Activated CD8-positive, alpha-beta memory T cell treated with anti-CD3 and anti-CD28 coated beads for 1 hour (primary cell): ENCODE measurements at places on chromosomes 12 and 14.

- no peak for DNase-seq
These were observed 187.0 kb downstream of the SPTSSA start for GRCh38 chr14:34275078-34275477.

DNA sequence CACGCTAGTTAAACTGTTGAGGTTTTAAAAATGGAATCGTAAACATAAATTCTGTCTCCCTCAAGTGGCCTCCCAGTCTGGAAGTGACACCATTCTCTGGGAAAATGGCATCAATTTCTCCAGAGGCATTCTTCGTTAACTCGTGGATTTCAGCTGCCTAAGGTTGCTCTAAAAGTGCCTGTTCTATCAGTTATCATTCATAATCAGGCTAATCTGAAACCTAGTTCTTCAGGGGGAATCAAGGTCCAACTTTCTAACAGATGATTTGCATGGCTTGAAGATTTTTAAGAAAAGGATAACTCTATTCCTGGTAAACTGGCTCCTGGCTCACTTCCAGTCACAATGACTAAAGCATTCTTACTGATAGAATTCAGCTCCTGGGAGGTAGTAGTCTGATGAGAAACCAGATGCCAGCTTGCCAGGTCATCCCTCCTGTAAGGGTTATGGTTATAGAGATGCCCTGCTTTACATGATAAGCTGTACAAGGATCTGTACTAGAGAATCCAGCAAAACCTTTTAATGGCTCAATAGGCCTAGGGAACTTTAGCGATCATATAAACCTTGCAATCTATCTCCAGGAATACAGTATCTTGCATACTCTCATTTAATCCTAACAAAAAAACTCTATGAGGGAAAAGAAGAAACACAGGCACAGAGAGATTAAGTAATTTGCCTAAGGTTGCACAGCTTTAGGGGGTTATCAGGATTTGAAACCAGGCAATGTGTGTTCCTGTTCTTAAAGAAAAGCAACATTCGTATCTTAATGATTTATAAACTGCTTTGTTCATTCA is 1.5 kb downstream of the L3HYPDH start:
- DNase-seq, result no peak

- no peak for DNase-seq
These were observed 111.2 kb downstream of the RFLNA start for GRCh38 chr12:124406043-124406442.

DNA sequence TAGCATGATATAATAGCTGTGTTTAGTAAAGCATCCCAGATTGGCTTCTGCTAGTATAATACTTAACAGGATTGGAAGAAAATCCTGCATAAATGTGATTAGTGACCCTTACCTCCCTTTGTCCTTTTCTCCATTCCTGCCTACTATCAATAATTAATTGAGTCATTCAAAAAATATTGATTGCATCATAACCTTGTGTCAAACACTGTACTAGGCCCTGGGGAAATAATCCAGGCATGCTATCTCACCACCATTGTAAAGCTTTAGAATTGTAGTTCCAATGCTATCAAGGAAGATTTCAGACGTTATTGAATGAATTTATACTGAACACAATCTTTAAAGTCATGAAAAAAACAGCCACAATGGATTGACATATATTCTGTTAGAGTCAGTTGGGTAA is 378.6 kb upstream of the DDHD1 start:
- DNase-seq, result no peak

DNA sequence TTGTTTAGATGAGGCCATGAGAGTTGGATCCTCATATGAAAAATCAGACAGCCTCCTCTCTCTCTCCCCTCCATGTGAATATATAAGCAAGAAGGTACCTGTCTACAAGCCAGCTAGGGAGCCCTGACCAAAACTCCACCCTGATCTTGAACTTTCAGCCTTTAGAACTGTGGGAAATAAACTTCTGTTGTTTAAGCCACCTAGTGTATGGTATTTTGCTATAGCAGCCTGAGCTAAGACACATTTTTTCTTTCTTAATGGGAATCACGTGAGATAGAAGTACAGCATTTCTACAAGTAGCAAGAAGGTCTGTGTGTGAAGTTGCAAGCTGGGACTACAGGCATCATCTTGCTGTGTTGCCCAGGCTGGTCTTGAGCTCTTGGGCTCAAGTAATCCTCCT is 16.3 kb upstream of the ABHD12B start:
- DNase-seq, result no peak

DNA sequence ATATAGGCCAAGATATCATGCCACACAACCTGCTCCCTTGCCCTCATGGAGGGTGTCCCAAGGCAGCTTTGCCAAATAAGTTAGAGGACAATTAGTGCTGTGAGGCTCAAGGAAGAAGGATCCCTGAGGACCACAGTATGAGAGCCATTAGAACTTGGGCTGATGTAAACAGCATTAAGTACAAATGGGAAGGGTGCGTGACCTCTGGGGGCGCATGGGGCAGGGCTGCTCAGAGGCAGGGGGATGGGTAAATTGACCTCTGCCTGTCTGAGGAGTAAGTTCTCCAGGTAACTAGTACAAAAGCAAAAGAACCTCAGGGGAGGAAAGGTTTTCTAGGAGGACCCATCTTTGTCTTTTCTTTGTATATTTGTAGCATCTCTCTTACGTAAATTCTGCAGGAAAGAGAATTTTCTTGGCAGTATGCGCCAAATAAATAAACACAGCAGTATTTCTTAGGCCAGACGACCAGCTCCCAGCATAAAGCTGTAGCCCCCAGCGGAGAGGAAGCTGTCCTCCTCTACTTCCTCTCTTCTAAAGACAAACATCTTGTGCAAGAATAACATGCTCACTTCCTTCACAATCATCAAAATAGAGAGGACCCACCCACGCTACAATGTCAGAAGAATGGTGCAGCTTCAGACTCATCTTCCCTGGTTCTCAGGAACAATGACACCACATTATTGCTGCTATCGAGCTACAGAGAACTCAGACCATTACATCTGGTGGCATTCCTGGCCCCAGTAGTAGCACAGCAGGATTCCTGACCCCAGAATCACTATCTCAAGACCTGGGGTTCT is 16.4 kb upstream of the VWF start:
- no peak for DNase-seq

DNA sequence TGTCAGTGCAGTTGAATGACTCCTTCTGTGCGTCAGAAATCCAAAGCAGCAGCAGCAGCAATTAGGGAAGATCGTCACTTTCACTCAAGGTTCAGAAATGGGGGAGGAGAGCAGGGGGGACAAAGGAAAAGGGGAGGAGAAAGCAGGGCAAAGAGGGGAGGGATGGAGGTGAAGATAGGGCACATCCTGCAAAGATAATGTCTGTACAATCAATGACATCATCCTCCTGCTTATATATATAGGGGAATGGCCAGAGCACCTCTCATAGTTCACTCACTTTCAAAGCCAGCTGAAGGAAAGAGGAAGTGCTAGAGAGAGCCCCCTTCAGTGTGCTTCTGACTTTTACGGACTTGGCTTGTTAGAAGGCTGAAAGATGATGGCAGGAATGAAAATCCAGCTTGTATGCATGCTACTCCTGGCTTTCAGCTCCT is at the start of gene NTS:
NTS (plus strand) TSS at position 265 of the 431 bp plus-strand sequence; CDS start at position 374, 109 bp downstream.
- no peak for DNase-seq

GRCh38 chr14:96187216-96188031 is 17.2 kb upstream of the BDKRB2 start:
- no peak for DNase-seq

GRCh38 chr12:17992002-17992656 is 97.9 kb downstream of the RERGL start:
- DNase-seq, result no peak

DNA sequence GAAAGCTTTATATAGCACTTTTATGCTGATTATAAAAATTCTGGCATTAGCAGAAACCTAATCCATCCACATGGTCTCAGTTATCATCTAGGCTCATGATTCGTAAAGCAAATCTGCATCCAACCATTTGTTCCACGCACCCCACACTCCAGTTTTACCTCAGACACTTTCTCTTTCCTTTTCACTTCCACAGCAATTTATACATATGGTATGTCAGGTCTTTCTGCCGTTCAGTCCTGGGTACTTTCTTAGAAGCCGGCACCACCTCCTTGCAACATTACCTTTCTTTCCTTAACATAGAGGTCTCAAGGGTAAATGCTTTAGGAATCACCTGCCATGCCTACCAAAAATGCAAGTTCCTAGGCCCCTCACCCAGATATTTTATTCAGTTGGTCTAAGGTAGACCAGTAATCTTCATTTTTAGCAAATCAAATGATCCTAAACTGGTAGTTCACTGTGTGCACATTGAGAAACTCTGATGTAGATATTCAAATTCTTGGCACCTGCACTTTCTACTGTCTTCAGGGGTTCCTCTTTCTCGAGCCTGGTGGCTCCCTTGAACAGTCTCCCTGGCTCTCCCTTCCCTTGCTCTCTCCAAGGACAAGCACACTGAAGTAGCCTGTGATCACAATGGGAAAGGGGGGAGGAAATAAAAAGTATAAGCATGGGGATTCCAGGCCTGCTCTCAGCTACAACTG is 2.8 kb upstream of the KRAS start:
- no peak for DNase-seq

DNA sequence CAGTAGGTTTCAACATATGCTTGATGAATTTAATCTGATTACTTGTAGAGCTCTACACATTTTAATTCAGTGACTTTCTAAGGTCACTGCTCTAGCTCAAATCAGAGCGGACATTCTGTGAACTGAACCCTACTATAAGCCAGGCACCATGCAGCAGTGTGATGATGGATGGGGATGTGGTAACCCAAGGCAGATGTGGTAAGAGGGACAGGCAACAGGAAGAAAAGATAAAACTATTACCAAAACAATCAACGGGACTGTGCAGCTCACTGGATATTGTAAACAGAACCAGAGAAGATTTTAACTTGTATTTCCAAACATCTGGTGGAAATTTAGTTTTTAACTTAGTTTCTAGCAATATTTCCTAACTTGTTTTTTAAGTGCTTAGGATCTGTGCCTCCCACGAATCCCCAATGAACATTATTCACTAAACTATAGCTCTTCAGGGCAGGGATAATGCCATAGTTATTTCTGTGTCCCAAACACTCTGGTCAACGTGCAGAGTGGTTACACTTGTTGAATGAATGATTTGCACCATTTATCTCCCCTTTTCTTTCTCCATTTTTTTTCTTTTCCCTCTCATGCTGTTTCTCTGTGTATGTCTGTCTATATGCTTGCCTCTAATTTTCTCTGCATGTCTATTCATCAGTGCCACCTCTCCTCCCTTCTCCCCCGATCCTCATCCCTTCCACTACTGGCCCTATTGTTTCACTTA is 3.0 kb downstream of the ERO1A start:
- no peak for DNase-seq

GRCh38 chr14:106038263-106038662 is 511.9 kb downstream of the TMEM121 start:
- DNase-seq, result no peak

DNA sequence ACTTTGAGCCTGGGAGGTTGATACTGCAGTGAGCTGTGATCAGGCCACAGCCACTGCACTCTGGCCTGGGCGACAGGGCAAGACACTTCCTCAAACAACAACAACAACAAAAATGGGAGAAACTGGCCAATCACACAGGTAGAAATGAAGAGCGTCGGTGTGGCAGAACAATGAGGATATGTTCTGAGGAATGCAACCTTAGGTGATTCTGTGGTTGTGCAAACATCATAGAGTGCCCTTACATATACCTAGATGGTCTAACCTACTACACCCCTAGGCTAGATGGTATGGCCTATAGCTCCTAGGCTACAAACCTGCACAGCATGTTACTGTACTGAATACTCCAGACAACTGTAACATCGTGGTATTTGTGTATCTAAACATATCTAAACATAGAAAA is 3.7 kb upstream of the PRDM4 start:
- DNase-seq, result no peak

GRCh38 chr14:104239185-104239775 is 100.9 kb downstream of the KIF26A start:
- DNase-seq, result no peak

DNA sequence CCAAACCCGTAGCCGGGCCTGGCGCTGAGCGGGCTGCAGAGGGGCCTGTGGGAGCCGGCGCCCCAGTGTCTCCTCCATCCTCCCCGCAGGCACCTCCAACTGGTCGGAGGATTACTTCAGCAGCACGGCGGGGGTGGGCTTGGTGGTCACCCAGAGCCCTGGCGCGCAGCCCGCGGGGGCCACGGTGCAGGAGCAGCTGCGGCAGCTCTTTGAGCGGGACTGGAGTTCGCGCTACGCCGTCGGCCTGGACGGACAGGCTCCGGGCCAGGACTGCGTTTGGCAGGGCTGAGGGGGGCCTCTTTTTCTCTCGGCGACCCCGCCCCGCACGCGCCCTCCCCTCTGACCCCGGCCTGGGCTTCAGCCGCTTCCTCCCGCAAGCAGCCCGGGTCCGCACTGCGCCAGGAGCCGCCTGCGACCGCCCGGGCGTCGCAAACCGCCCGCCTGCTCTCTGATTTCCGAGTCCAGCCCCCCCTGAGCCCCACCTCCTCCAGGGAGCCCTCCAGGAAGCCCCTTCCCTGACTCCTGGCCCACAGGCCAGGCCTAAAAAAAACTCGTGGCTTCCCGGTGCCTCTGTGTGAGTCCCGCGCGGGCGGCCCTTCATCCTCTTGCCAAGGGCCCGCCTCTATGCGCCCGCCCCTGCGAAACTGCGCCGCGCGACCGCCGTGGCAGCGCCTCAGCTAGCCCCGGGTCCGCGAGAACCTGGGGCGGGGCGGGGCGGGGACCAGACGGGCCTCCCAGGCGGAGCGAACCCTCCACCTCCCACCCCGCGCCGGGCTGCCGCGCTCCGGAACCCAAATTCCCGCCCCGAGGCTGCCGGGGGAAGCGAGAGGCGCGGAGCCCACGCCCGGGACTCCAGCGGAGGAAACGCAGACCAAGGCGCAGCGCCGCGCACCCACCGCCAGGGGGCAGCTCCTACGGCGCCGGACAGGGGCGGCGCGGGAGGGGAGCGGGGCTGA is 8.3 kb downstream of the PLD4 start:
- DNase-seq, result peak; percentile 68

DNA sequence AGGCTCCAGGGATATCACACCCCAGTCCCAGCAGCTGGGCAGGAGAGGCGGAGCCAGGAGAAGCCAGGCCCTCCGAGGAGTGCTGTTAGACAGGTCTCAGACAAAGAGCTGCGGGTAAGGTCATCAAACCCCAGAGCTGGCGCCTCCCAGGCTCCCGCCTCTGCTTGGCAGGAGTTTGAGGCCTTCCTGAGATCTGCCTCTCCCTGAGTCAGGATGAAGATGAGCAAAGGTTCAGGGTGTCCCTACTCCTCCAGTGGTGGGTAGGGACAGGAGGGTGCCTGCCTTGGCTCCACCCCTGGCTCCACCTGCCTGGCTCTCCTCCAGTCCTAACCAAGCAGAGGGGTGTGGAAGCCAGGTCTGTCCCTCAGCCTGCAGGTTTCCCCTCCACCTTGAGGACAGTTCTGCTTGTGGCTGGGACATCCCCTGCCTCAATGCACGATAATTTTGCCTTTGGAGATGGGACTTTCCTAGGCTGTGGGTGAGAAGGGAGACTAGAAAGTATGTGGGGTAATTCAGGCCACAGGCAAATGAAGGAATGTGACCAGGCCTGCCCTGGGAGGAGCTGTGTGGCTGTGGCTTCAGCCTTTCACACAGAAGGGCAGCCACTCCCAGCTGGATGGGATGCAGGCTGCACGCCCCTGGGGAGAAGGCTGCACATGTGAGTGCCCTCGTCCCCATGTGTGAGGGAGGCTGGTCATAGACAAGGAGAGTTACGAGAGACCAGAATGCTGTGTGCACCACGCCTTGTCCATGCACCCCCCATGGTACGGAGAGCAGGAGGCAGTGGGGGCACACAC is 2.2 kb downstream of the PLEKHG6 start:
- no peak for DNase-seq
